ENCODE measurements at places on chromosomes 6 and 20. TPM values are rescaled to one million over a fixed set of nuclear protein-coding genes. Genes with fewer than 3 reads are reported as not detected.

DNA sequence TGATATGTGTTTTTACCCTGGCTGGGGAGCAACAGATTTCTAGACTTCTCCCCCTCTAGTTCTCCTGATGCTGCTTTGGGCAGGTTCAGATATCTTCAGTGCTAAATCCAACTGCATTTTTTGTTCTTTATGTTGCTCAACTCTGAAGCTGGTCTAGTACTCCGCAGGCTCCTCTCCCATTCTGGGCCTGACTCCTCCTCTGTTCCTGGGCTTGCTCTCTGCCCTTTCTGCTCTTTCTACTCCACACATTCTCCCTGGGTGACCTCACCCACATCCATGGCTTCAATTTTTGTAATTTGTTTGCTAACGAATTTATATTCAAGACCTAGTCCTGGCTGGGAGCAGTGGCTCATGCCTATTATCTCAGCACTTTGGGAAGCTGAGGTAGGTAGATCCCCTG lies 6.4 kb downstream of the FYN start:
- no peak for DNase-seq

DNA sequence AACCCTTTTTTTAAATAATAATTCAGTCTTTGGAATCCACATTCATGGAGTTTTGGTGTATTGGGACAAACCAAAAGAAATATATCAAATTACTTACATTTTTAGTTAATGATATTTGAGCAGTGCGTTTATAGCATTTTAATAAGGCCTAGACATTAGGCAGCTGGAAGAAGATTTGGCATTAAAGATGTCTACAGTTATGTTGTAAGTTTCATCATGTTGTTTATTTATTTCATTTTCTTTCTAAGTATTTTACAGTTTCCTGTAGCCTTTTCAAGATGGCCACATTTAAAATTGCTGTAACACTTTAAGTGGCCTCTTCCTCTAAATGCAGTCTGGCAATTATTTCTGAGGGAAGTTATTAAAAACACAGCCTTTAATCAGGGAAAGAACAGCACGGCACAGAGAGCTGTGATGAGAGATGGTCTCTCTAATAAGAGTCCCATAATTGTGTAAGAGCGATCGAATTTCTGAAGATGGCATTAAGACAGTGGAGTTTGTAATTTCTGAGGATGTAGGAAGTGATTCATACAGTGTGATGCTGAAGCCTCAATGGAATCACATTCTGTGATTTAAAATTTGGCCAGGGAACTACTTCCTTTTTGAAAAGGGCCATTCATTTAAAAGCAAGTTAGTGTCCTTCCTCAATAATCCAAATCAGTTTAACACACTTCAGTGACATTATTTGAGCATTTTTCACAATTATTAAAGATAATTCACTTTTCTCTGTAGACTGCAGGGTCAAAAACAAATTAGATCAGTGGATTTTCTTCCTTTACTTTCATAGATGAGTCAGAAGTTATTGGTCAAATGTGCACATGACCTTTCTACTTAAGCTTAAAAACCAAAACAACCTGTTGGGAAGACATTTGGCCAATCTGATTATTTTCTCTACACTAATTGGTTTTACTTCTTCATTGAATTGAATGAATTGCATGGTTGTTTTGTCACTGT lies 52.4 kb upstream of the EDN3 start:
- peak; percentile 36 for DNase-seq

DNA sequence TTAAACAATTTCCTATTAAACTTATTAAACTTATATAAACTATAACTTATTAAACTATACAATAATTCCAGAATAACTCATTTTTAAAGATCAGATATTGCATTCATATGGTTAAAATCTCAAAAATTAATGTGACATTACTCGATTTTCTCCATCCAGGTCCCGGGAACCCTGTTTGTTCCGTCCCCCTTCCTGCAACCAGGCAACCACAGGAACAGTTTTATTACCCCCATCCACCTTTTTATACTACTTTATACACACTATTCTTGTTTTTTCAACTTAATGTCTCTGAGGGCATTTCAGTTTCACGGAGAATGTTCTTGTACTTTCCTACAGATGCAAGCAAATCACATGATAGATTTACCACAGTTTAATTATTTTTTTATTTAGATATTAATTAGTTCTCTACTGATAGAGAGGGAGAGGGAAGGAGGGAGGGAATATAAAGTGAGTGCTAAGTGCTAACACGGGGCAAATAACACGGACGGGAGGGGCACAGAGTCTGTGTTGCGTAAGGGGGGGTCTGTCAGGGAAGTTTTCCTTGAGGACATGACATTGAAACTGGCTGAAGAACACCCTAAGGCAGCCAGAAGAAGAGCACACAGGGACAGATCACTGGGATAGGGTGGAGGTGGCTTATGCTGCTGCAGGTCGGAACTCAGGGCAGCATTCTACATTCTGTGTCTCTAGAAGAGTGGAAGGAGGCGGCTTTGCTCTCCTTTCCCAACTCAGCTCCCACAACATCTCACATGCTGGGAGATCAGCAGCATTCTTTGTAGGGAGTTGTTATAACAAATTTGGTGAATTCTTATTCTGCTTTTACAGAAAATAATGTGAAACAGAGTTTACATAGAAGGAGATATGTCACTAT lies 225.2 kb downstream of the FOXC1 start:
- no peak for DNase-seq

- no peak for DNase-seq
These were observed 10.3 kb downstream of the ZMYND8 start for GRCh38 chr20:47346172-47346571.

DNA sequence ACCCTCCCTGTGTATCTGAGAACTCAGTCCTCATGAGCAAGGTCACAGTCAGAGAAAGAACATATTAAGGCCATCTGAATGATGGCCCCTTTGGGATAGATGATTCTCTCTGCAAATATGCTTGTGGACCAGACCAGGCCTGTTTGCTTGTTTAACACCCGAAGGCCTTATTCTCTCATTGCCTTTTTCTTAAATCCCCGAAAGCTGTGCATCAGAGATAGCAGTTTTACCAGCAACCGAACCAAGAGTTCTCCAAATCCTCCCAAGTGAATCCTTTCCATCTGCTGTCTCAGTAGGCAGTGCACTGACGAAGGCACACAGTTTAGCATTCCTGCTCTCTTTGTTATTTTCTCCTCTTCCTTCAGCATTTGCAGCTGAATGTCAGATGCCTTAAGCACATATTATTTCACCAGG lies 79.8 kb downstream of the TRMT6 start:
- no peak for DNase-seq

GRCh38 chr6:118744261-118744941 lies 93.0 kb upstream of the CEP85L start:
- DNase-seq: peak; percentile 54

DNA sequence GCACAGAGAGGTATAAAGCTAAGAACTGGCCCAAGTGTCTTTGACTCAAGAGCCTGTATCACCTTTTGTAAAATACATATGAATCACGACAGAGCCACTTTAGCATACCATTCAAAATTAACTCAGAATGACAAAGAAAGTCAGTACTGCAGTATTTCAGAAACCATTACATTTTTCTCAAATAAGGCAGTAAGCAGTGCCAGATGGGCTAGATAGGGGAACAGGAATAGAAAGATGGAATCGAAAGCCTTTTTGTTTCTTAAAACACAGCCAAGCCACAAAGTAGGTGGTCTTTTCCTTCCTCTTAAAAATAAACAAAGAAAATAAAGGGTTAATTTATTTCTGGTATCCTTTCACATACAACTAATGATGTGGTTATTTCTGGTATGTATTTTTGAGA lies 10.3 kb downstream of the CLDN20 start:
- no peak for DNase-seq

GRCh38 chr6:6131492-6132109 lies 124.9 kb upstream of the NRN1 start:
- DNase-seq: peak; percentile 35

- DNase-seq: no peak
These were observed 12.2 kb downstream of the BPIFB4 start for GRCh38 chr20:33091693-33092092.

DNA sequence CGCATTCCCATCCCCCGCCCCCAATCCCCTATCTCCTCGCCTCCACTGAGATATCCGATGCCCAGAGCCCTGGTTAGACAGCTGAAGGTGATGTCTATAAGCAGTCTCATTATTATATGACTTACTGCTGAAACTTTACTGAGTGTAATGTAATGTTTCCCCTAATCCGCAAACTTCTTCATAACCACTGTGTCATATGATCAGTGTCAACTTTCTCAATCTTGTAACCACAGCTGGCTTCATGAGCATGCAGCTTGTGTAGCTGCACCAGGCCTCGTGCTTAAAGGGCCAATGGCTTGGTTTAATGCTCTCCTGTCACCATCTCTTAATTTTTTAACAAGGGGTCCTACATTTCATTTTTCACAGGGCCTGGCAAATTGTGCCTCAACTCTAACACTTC lies 8.1 kb downstream of the ASIP start:
- no peak for DNase-seq

GRCh38 chr6:31401403-31401802 lies 2.0 kb upstream of the MICA start:
- DNase-seq: peak; percentile 90

- peak; percentile 44 for DNase-seq
These were observed 20.5 kb downstream of the GCLC start for GRCh38 chr6:53524455-53524815.

GRCh38 chr6:164569509-164569908 lies 739.9 kb downstream of the C6orf118 start:
- DNase-seq: no peak

- DNase-seq: no peak
These were observed 48.2 kb upstream of the TLDC2 start for GRCh38 chr20:36827541-36828279.

The ADTRP gene
- total RNA-seq: 2.8 TPM

The LPA gene
- total RNA-seq: not detected

The ADGRF4 gene
- total RNA-seq: 2.7 TPM

All from Daoy (cell line).